ENCODE measurements at places on chromosomes 7 and 10.

GRCh38 chr7:644381-645305 lies 81.9 kb upstream of the DNAAF5 start:
- no peak for DNase-seq

- no peak for DNase-seq
These were observed 14.5 kb upstream of the KAZALD1 start for GRCh38 chr10:101047268-101047667.

DNA sequence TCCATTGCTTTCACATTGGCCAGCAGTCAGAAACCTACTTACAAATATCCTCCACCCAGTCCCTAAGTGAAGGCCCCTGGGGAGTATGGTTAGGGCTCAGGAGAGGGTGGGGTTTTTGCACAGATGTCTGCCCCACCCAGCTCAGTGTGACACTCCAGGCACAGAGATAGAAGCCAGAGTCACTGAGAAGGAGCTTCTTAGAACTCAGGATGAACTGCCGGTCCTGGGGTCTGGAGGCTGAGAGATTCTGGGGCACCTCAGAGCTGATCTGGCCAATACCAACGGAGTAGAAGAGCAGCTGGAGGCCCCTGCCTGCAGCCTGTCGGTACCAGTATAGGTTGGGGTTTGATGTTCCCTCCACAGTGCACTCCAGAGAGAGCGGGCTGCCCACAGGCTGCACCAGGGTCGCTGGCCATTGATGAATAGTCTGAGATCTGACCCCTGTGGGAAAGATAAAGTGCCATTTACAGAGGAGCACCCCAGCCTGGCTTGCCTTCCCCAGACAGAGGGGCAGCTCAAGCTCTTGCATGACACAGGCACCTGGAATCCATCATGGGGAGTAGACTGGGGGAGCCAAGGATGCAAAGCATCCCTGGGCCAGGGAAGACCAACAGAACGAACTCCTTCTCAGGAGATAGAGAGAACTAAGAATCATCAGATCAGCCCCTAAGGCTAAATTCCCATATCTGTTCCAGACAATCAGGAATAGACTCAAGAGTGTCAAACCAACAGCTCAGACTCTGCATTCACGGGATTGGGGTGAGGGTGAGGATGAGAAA lies 41.9 kb downstream of the PRSS2 start:
- no peak for DNase-seq

DNA sequence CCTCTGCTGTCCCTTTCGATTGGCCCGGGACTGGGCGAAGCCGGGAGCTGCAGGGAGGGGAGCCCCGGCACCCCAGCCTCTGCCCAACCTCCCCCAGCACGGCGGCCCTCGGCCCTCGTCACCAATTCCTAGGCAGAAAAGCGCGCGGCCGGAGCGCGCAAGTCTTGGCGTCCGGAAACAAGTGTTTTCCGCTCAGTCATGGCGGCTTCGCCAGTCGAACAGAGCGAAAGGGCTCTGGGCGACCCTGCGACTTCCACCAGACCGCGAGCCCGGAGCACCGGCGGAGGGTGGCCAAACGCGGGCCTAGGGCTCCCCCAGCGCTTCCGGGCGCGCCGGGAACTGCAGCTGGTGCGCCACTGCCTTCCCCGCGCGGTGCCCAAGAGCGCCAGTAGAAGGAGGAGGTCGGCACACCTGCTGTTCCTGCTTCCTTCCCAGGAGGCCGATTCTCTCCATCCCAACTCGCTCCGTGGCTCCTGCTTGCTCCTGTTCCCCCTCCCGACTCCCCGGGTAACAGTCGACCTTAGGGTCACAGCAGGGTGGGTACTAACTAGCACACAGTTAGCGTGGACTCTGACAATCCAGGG lies 729.9 kb downstream of the ZWINT start:
- DNase-seq = no peak

DNA sequence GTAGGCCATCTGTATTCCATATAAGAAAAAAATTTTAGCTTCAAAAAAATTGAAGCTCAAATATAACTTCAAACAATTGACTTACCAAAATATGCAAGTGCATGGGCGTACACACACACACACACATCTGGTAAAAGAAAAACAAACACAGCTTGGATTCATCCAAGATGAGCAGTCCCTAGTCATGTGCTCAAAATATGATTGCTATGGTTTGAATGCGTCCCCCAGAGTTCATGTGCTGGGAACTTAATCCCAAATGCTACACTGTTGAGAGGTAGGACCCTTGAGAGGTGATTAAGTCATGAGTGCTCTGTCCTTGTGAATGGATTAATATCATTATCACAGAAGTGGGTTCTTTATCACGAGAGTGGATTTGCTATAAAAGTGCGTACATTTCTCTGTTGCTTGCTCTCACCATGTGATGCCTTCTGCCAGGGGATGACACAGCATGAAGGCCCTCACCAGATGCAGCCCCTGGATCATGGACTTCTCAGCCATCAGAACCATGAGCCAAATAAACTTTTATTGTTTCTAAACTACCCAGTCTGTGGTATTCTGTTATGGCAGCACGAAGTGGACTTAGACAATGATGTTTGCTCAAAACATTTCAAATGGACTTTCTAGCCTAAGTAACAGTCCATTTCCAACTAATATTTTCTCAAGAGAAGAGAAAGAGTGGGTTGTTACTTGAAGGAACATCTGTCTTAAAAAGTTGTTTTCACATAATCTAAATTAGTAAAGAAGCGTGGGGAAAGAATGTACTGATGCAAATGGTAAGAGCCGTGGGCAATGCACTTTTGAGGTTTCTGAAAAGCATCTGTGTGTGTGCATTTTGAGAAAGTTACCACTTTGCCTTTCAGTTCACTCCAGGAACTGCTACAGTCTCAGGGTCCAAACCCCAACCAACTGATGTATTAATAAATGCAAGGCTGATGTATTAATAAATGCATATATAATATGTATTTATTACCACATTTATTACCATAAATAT lies 15.1 kb upstream of the SVIL start:
- no peak for DNase-seq

DNA sequence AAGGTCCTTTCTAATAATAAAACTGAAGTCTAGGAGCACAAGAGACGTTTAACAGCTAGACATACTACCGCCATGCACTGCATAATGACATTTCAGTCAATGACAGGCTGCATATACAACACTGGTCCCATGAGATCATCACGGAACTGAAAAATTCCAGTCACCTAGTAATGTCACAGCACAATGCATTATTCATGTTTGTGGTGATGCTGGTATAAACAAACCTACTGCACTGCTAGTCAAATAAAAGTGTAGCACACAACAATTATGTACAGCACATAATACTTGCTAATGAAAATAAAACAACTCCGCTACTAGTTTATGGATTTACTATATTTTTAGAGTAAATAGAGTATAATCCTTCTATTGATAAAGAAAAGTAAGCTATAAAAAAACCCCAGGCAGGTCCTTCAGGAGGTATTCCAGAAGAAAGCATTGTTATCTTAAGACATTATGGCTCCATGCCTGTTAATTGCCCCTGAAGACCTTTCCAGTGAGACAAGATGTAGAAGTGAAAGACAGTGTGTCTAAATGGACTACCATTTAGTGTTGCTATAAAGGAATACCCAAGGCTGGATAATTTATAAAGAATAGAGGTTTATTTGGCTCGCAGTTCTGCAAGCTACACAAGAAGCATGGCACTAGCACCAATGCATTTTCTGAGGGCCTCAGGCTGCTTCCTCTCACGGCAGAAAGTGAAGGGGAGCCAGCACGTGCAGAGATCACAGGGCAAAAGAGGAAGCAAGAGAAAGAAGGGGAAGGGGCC lies 47.1 kb downstream of the HIBADH start:
- DNase-seq = no peak

DNA sequence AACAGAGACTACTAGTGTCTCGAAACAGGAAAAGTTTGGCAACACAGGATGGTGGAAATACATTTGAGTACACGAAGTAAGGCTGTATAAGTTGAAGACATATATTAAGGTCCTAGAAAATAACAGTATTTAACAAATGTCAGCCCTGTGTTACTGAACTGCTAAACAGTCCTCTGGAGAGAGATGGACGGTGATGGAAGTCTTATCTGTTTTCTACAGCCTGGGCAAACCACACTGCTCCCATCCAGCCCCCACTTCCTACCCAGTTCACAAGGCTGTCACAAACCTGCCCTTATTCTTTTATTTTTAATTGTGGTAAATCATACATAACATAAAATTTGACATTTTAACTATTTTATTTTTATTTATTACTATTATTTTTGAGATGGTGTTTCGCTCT lies 179.1 kb downstream of the DNAJC1 start:
- no peak for DNase-seq

Data from NCI-H187 (cell line).